ENCODE measurements at places on chromosomes 6 and 20.

GRCh38 chr6:84033523-84034451 lies at the start of gene MRAP2:
Gene MRAP2, plus strand, starts transcription at chr6:84033772. Its CDS starts 21,547 bp downstream, at chr6:84055319.
- DNase-seq: no peak

DNA sequence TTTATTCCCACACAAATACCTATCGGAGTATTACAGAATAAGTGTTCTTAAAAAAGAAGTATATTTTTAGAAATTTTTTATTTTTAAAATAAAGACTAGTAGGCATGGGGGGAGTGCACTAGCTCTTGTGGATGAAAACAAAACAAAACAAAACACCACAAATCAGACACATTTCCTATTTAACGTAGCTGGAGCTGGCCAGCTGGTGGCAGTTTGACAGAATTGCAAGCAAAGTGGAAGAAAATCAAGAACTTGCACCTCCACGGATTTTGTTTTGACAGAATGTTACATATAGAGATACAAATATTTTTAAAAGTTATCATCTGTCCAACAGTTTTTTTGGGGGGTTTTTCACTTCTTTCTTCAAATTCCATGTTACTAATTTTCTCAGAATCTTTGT lies 63.6 kb upstream of the SNRPB2 start:
- DNase-seq: no peak

DNA sequence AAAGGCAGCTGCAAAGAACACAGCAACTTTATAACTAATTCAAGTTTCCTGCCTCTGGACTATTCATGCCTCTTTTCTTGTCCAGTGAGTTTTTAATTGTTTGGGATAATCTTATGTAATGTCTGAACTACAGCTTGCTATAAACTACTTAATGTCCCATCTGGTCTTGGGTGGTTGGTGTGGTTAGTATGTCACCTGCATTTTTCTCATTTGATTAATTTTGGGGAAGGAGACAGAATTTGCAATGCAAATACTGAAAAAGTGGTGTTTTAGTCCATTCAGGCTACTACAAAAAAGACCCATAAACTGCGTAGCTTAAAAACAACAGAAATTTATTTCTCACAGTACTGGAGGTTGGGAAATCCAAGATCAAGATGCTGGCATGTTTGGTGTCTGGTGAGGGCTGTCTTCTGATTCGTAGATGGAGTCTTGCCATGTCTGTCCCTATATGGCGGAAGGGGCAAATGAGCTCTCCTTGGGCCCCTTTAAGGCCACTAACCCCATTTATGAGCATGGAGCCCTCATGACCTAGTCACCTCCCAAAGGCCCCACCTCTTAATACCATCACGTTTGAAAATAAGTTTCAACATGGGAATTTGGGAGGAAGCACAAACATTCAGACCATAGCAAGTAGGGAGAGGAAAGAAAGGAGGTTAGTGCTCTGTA lies 22.4 kb downstream of the RNF8 start:
- DNase-seq: no peak

DNA sequence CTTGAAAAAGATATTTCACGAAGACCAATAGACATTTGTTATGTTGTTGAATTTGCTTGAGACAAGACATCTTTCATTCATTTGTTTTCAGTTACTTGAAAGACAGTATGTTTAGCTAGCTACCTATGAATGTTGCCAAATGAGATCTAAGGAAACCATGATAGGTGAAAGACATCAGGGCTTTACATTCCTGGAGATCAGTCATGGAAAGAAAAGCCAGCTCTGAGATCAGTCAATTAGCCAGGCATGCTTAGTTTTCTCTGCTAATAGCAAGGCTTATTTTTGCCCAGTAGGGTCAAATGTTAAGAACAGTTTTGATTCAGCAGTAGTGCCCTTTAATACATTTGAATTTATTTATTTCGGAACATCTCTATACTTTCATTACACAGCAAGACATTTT lies 116.5 kb upstream of the EDN1 start:
- no peak for DNase-seq

GRCh38 chr6:10484912-10485311 lies 36.2 kb upstream of the GCNT2 start:
- no peak for DNase-seq

DNA sequence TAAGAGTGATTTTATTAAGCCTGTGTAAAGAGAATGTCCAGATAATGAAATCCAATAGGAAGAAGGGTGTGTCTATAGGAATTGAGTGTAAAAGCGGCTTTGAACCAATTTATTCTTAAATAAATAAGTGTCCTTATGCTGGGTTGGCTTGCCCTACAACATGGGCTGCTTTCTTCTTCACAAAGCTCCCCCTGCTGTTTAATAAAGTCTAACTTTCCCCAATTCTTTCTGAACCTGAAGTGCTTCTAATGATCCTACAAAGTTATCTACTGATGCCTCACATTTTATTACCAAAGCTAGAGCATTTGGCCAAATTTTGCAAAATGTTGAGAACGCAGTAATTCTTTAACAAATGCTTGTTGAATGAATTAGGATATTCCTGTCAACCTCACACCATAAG lies 36.3 kb upstream of the SIRT5 start:
- DNase-seq: no peak

DNA sequence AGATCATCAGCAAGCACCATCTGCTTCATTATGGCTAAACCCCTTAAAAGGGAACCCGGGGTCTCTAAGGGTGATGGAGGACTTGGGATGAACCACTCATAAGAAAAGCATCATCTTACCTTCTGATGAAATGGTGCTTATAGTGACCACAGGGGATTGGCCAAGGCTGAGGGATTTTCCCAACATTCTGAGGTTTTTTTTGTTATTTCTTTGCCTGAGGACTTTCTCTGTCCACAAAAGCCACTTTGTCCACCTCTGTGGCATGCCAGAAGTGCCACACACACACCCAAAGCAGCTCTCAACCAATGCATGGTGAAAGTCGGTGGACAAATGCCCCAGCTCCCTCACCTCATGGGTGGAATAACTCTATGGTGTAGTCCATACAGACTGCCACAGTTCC lies 79.3 kb upstream of the TOP1 start:
- DNase-seq: no peak

DNA sequence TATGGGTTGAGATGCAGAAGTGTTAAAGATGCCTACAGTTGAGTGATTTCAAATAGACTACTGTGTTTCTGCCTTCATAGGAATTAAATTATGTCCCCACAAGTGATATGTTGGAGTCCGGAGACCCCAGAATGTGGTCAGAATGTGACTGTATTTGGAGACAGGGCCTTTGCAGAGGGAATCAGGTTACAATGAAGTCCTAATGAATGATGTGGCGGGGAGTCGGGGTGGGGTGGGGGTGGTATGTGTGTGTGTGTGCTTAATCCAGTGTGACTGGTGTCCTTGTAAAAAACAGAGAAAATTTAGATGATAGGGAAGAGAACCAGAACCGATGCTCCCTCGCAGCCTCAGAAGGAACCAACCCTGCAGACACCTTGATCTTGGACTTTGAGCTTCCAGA lies 448.2 kb downstream of the QKI start:
- DNase-seq: no peak

GRCh38 chr6:15299430-15300131 lies 53.7 kb downstream of the JARID2 start:
- DNase-seq: peak; percentile 24

- no peak for DNase-seq
Observed at GRCh38 chr6:107820338-107821261, 3.5 kb downstream of the SCML4 start.

- DNase-seq: no peak
Observed at GRCh38 chr6:92259171-92259570, 1160.2 kb downstream of the EPHA7 start.

DNA sequence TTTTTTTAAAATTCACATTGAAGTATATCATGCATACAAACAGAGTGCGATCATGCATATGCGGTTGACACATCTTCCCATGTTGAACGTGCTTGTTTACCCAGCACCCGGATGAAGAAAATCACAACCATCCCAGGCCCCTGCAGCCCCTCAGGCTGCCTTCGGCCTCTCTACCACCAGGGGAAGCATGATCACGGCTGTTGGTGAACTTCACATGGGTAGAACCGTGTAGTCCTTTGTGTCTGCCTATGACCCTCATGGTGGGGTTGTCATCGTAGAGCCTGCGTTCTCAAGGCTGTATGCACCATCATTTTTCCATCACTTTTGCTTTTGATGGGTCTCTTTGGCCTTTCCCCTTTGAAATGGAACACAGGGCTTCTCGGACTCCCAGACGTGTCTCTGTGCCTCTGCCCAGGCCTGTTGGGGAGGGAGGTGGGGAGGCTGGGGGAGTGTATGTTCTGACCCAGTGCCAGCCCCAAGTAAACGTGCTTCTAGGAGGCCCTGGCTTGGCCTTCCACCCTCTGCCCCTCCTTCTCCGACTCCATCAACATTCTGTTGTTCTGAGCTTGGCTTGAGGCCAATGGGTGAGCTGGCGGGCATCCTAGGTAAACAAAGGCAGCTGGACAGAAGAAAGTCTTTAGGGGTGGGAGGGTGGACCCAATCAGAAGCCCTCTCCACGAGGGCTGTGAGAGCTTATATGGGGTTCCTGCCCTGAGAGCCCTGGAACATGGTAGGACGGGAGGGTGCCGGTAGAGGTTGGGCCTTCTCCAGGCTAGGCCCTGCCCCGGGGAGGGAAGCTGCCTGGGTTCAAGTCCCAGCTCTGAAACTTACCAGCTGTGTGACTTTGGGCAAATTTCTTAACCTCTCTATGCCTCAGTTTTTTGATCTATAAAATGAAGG lies 39.7 kb downstream of the TGM2 start:
- peak; percentile 90 for DNase-seq

DNA sequence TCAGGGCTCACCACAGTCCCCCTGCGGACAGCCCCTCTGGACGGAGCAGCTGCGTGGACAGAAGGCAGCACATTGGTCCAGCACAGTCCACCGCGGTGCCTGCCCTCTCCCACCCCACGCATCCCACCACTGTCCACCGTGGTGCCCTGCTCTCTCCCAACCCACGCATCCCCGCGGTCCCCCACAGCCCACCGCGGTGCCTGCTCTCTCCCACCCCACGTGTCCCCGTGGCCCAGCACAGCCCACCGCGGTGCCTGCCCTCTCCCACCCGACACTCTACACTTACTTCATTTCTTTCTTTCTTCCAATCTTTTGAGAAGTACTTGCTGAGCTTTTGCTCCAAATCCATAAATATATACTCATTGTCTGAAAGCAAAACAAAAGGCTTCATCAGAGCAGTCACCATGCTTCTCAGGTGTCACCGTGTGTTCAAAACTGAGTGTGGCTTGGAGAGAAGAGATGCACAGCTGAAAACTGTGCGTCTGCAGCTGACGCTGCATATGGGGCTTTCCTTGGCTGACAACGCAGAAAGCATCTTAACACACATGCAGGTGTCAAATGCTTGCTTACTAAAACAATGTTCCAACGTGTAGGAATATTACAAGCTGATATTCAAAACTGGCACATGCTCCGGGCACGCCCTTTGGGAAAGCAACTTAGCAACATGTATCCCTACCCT lies 11.8 kb downstream of the FRMD1 start:
- no peak for DNase-seq

DNA sequence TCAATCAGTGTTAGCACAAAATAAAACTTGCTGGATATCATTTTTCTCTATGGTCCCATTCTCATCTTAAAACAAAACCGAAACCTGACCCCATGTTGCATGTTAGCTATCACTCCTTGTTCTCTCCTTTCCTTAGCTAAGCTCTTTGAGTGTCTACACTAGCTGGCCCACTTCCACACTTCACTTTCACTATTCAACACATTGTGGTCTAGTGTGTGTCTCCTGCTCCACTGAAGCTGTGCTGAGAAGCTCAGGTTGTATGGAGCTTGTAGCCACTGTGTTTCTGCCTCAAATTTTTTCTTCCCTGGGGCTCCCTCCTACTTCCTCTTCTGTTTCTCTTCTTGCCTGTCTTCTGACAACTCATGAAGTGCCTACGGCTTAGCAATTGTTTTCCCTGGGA lies 223.0 kb downstream of the NKAIN2 start:
- DNase-seq: no peak

GRCh38 chr20:15708984-15709598 lies 864.2 kb downstream of the KIF16B start:
- peak; percentile 26 for DNase-seq

DNA sequence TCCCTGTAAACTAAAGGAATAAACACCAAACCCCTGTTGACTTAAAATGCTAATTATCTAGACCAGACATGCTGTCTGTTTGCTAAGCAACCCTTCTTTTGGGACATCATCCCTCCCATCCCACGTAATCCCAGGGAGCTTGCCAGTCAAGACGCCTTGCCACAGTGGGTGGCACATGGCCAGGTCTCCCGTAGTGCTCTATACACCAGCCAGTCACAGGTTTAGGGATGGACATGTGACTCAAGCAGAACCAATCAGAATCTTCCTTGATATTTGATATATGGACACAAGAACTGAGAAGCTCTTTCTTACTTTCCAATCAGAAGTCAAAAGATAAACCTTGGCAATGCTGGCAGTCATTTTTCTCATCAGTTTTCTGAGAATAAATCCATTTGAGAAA lies 60.0 kb downstream of the CNKSR3 start:
- no peak for DNase-seq

GRCh38 chr6:110449541-110449895 lies 26.9 kb downstream of the SLC22A16 start:
- no peak for DNase-seq

DNA sequence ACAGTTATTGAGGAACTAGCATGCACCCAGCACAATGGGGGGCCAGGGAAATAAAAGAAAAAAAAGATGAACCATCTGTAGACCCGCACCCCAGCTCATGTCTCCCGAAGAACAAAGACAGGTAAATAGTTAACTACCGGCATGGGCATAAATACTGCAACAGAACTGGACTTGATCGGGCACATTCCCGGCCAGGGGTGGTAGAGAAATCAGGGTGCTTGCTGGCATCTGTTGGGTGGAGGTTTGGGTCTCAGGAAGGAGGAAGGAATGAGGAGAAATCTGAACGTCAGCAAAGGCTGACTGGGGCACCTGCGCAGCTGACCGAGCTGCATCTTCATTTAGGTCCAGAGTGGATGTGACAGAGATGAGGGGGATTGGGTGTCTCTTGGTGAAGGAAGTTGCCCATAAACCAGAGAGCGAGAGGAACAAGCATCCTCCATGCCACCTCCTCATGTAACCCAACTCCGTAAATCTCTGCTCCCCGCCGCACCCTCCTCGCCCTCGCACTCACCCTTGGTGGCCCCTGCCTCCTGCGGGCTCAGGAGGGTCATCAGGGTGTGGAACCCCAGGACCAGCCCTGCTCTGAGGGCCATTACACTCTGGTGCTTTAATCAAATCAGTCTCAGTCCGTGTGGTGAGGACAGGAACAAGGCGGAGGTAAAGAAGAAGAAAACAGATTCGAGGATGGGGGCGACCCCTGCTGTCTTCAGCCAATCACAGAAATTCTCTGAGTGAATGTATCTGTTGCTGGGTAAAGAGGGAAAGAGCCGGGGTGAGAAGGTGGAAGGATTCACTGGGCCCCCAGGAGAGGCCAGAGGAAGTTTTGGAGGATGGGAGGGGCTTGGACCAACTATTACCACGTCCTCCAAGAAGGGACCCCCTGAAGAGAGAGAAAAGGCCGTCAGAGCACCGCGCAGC lies at the start of gene HLA-DOA:
Gene HLA-DOA (minus strand): TSS at position 648 of the 918 bp plus-strand sequence.
- no peak for DNase-seq

DNA sequence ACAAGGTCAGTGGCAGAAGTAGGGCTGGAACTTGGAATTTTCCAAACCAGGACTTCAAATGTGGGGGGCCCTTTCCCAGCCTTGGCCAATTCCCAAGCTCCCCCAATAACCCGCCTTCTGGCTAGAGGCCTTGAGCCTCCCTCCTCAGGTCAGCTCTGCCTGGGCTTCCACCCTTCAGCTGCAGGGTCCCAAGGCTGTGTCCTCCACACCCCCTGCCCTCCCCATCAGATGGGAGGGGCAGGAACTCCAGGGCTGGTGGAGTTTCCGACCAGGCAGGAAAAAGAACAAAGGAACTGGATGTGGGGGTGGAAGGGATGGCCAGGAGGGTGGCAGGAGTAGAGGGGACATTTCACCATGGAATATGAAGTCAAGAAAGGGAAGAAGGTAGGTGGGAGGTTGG lies at the start of gene CCM2L:
Gene CCM2L (plus strand): TSS at position 338 of the 400 bp plus-strand sequence. CDS start 17 bp downstream, at position 355.
- no peak for DNase-seq

GRCh38 chr6:1590580-1590979 lies 19.1 kb upstream of the FOXC1 start:
- no peak for DNase-seq

Data from mucosa of gallbladder (tissue), 1 donor.